ENCODE measurements at places on chromosomes 5 and 9.

DNA sequence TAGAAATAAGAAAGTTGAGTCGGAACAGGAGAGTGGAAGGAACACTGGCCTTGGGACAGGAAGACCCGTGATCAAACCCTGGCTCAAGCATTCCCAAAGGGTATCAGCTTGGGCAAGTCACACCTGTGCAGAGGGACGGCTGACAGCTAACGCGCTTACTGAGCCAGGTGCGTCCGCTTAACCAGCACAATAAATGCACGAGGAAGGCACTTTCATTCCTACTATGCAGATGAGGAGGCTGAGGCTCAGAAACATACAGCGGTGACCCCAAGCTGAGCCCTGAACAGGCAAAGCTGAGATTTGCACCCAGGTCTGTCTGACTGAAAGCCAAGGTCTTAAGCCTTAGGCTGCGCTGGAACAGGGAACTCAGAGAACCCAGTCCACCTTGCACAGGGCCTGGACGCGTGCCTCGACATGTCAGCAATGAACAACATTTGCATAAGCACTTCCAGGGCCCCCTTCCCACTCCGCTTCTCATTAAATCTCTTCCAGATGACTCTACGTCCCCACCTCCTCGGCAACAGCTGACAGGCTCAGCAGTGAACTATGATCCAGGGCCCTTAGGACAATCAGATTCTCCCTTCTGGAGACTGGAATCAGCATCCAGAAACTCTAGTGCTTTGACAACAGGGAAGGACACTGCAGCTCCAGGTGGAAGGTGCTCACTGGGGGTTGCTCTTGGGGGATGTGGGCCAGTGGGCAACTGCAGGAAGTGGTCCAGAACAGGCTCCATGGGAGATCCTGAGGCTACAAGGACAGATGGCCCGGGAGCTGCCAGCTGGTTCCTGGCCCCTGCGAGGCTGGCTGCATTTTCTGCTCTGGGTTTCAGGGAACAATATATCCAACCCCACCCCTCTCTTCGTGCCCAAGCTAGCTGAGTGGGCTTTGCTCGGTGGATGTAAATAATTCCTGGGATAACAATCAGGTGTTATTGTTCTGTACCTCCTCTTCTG lies 35.2 kb downstream of the SH3PXD2B start:
- no peak for DNase-seq

DNA sequence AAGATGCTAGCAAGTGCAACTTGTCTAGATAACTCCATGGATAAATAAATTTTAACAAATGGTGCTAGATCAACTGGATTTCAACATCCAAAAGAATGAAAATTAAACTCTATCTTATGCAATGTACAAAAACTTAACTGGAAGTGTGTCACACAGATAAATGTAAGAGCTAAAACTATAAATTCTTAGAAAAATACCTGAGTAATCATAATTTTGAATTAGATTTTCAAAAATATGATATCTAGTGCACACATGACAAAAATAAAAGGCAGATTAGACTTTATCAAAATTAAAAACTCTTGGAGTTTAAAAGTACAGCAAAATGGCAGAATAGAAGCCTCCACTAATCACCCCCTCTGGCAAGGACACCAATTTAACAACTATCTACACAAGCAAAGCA lies 1791.2 kb upstream of the CDH6 start:
- no peak for DNase-seq

- DNase-seq: peak; percentile 61
Measured at GRCh38 chr5:4572311-4573100, 567.6 kb upstream of the ADAMTS16 start.

DNA sequence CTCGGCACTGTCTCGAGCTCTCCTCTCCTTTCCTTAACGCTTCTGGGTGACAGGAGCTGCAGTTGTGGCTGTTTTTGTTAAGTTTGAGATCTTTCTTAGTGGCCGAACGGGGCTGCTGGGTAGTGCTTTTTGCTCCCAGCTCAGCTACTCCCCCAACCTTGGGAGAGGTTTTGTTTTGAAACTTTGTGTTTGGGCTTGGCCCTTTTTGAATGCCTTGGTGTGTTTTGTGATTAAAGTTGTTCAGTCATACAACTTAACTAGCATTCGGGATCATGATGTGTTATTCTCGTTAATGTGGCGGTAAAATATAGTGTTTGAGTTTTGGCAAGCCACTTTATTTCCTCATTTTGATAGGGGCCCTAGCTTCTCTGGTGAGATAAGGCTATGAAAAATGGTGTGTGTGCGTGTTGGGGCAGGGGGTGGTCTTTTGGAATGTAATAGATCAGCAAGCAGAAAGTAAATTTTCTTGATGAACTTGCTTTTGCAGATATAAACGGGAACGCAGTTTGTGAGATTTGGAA lies 1.1 kb downstream of the KDM3B start:
- no peak for DNase-seq

DNA sequence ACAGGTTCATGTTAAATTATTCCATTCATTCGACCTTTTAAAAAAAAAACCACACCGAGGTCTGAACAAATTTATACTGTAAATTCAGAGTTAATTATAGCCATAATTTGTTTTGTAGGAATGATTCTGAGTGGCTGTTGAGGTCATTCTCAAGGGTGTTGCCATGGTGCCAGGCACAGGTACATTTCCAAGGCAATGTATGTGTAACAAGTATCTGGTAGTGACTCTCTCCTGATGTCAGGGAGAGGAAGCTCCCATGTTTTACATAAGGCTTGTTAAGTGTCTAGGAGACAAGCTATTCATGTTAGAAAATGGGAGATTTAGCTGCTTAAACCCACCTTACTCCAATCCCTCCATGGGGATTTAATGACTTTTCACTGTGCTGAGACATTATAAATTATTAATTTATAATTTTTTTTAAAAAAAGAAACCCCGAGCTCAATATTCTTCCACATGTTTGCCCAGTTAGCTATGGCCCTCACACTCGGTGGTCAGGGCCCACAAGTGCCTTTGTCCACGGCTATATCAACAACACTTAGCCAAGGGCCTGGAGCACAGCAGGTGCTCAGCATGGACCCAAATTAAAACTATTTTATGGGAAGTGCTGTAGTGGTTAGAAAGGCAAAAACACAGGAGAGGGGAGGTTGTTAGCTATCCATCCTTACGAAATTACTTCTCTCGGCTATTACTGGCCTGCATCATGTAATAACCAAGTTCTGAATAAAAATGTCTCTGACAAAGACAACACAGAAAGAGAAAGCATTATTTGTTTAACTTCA lies 154.6 kb upstream of the GNA14 start:
- DNase-seq: no peak

GRCh38 chr5:124139477-124139876 lies 607.0 kb downstream of the ZNF608 start:
- DNase-seq: no peak

DNA sequence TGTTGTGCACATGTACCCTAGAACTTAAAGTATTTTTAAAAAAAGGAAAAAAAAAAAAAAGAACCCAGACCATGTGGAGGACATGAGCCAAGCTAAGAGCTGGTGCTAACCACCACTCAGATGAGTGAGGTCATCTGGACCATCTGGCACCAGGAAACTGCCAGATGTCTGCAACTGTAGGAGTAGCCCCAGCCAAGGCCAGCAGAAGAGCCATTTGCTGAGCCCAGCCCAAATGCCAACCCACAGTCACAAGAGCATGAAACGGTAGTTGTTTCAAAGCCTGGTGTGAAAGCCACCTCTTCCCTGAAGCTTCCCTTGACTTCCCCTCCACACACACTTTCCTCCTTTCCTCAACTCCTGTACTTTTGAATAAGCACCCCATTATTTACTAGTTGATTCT lies 69.2 kb upstream of the FCN1 start:
- no peak for DNase-seq

DNA sequence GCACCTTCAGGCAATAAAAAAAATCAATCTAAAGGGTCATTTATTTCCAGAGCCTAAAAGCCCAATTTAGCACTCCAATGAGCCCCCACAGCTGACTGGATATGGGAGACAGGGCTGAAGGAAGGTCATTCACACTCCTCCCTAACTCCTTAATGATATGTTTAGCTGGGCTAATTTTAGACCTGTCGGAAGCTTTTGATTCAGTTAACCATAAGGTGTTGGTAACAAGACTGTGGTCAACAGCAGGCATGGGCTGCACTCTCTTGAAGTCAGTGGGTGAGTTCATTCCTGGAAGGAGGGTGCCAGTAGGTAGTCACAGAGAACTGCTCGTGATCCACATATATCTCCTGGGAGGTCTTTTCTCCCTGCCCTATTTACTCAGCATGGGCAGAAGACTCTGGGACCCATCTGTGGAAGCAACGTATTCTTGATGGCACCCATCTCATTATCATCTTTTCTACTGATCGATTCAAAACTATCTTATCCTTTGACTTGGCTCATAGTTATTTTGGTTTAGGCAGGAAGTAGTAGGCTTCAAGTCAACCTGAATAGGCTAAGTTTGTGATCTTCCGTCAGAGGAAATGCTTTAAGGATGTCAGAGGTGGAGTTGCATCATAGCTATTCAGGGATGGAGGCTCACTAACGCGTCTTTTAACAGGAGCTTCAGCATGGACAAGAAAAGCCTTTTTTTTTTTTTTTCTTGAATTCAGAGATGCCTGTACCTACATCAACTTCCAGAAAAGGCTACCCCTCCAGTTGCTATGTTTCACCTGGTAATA lies 367.7 kb upstream of the SLC30A5 start:
- no peak for DNase-seq

DNA sequence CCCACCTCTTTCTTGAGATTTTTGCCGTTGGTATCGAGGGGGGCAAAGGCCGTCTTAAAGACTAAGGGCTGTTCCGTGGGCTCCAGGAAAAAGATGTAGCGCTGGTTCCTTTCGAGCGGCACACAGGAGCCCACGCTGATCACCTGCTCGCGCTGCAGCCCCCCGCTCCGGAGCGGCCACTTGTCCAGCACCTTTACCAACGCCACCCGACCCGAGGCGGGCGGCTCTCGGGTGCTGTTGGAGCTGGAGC lies 781 bp downstream of the NRG2 start:
- DNase-seq: no peak

DNA sequence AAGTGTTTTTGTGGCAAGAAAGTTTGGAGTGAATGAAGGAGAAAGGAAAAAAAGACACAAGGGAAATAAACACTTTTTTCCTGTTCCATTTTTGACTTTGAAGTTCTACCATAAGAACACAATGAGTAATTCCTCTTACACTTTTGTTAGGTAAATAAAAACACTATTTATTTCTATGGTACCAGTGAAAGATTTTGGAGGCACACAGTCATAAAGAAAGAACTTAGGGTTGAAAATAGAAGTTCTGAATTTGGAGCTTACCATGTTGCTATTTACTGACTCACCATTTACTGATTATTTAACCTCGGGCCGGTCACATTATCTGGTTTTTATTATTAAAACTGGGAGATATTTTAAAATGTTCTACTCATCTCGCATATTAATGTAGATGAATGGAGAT lies 367.8 kb downstream of the TLE1 start:
- DNase-seq: no peak

DNA sequence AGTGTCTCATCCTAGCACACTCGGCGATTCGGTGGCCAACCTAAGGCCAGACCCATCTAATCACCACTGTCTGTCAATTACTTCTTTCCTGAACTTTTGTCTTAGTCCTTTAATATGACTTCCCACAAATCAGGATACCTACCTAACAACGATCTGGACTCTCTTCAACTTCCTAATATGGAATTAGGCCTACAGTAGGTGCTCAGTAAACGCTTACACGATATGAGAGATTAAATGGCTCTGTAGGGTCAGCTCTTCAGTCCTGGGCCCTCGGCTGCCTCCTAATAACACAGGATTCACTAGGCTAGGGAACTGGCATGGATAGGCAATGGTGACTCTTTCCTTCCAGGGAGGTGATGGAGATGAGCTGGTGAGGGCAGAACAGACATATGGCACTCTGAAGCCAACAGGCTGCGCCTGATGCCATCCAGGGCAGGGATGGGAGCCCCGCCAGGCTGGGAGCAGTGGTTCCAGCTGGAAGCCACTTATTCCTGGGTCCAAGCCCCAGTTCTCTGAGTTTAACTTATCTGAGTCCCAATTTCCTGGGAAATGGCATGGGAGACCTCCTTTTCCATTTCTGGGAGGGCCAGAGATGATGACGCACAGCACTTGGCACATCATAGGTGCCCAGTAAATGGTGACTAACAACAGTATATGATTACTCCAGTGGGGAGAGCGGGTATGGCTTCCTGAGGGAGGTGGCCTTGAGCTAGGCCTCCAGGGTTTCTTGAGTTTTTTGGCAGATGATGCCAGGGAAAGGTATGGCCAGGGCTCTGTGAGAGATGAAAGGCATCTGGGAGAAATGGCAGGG lies 7.3 kb downstream of the PDGFRB start:
- peak; percentile 63 for DNase-seq

GRCh38 chr5:181232593-181232992 lies 9.5 kb downstream of the TRIM41 start:
- DNase-seq: no peak

GRCh38 chr9:33116860-33117259 lies 40.4 kb upstream of the SMU1 start:
- DNase-seq: no peak

GRCh38 chr9:38412751-38413150 lies 11.5 kb downstream of the IGFBPL1 start:
- no peak for DNase-seq

- no peak for DNase-seq
Measured at GRCh38 chr9:136297016-136297691, 6.7 kb downstream of the CCDC187 start.

- no peak for DNase-seq
Measured at GRCh38 chr5:159644053-159644452, 272.2 kb upstream of the ADRA1B start.

GRCh38 chr9:78609450-78609849 lies 312.5 kb downstream of the PSAT1 start:
- DNase-seq: no peak

DNA sequence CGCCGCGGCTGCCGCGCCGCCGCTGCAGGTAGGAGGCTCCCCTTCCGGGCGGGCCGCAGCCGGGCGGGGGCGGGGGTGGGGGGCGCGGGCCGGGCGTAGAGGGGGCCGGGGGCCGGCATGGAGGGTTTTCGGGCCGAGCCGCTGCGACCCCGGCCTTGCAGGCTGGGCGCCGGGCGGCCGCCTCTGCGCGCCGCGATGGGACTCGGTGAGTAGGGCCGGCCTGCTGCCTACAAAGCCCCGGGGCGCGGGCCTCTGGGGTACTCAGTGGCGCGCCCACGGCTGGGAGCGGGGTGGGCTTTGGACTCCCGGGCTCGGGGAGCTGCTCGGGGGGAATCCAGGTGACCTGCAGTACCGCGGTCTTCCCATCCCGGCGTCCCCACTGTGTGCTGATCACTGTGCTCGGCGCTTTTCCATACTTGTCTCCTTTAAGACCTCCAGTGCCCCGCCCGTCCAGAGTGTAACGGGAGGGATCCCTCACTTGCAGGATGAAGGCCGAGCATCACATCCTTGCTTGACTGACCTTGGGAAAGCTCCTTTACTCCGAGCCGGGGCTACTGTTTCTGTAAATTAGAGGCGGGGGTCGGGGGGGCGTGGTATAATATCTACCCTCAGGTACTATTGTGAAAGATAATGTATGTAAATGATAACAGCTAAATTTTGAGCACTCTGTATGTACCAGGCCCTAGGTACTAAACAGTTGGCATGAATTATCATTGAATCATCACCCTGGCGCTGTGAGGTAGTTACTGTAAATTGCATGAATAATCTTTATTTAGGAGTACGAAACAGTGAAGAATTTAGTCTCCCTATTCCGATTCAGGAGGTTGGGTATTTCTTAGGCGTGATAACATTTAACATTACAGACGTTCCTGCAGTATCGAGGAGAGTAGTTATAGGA lies 672 bp downstream of the MSANTD3 start:
- DNase-seq: peak; percentile 86

Measured in Daoy (cell line).